ENCODE measurements at places on chromosomes 5 and 9. TPM values are rescaled to one million over a fixed set of nuclear protein-coding genes. Genes with fewer than 3 reads are reported as not detected.
A peak's percentile ranks its signal among the peaks of the same experiment; 100 is the strongest.

GLRA1 gene
- total RNA-seq = not detected

ARHGEF37 gene
- 1.7 TPM for total RNA-seq

NUDT2 gene
- total RNA-seq = 23.4 TPM

C6 gene
- not detected for total RNA-seq

GPR21 gene
- total RNA-seq = 0.59 TPM

ZNF608 gene
- 213 TPM for total RNA-seq

- H3K27me3 ChIP-seq = no peaks in the 10 kb centered on the region
- H3K36me3 ChIP-seq = no peaks in the 10 kb centered on the region
- no peak for DNase-seq
These were observed 107.9 kb downstream of the TRIO start for GRCh38 chr5:14250748-14251701.

DNA sequence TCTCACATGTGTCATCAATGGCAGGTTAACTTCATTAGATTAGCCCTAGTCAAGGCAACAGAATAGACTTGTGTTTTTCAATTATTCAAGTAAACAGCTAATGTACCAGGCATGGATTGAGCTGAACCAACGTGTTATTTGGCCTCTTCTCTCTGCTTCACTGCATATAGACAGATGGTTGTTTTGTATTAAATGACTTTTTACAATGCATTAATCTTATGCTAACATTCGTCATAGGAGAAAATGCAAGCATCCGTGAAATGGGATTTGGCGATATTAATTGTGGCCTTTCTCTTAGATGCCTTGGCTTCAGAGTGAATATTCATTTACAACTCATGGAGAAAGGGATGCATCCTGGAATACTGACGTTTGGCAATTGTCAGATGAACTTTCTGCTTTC, 208.0 kb downstream of the KCTD16 start:
- no peak overlapping the region for H3K27ac ChIP-seq
- no peaks in the 10 kb centered on the region for H3K27me3 ChIP-seq
- no peaks in the 10 kb centered on the region for H3K36me3 ChIP-seq
- H3K4me1 ChIP-seq = no peaks in the 10 kb centered on the region
- no peak overlapping the region for H3K4me3 ChIP-seq

GRCh38 chr5:128156521-128156920, 73.0 kb downstream of the SLC12A2 start:
- H3K27me3 ChIP-seq = no peaks in the 10 kb centered on the region
- DNase-seq = no peak
- H3K27ac ChIP-seq = no peak overlapping the region
- H3K4me1 ChIP-seq = no peaks in the 10 kb centered on the region

GRCh38 chr9:115674091-115674490, 479.5 kb upstream of the PAPPA start:
- no peaks in the 10 kb centered on the region for H3K4me1 ChIP-seq
- H3K4me3 ChIP-seq = no peak overlapping the region
- no peak overlapping the region for H3K27ac ChIP-seq
- H3K36me3 ChIP-seq = no peaks in the 10 kb centered on the region
- DNase-seq = no peak

DNA sequence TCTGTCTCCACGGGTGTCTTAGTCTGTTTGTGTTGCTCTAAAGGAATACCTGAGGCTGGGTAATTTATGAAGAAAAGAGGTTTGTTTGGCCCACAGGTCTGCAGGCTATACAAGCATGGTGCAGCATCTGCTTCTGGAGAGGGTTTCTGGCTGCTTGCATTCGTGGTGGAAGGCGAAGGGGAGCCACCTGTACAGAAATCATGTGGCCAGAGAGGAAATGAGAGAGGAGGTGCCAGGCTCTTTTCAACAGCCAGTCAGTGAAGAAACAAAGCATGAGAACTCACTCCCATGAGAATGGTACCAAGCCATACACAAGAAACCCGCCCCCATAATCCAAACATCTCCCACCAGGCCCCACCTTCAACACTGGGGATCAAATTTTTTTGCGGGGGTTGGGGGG, 53.4 kb downstream of the PFDN1 start:
- no peak overlapping the region for H3K27ac ChIP-seq
- no peaks in the 10 kb centered on the region for H3K4me1 ChIP-seq
- H3K36me3 ChIP-seq = no peaks in the 10 kb centered on the region
- no peaks in the 10 kb centered on the region for H3K27me3 ChIP-seq
- no peak for DNase-seq

DNA sequence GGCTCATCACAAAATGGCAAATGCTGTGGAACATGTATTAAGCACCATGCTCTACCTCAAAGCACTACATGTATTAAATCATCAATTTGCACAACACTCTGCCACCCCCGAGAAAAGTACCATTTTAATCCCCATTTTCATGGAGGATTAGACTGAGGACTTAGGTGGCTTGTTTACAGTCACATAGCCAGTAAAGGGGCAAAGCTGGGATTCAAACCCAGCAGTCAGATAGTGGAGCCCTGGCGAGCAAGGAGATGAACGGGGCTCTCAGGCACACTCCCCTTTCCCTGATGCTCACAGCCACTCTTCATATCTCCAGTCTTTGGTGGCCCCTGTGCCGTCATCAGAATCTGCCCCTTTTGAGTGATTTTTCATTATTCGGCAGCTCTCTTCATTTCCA, 262.9 kb downstream of the DIRAS2 start:
- H3K4me1 ChIP-seq = no peaks in the 10 kb centered on the region
- H3K4me3 ChIP-seq = no peak overlapping the region
- DNase-seq = no peak
- no peaks in the 10 kb centered on the region for H3K36me3 ChIP-seq

DNA sequence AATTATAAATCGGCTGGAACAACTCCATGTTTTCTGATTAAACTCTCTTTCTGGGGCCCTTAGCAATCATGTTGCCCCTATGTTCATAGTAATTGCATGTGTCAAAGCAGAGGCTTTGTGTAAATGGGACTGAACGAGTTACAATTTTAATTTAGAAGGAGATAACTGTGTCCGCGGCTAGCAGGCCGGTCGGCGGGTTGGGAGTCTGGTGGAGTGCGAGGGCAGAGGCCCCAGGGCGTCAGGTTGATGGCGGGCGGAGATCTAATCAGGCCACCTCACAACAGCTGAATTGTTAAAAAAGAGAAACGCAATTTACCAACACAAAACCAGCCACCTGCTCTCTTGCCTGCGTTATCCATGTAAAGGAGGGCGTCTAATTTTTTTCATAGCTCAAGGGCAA, 134.9 kb upstream of the LPCAT1 start:
- H3K27me3 ChIP-seq = peaks cover 26% of the 10 kb centered on the region
- H3K4me1 ChIP-seq = no peaks in the 10 kb centered on the region
- no peak overlapping the region for H3K4me3 ChIP-seq

DNA sequence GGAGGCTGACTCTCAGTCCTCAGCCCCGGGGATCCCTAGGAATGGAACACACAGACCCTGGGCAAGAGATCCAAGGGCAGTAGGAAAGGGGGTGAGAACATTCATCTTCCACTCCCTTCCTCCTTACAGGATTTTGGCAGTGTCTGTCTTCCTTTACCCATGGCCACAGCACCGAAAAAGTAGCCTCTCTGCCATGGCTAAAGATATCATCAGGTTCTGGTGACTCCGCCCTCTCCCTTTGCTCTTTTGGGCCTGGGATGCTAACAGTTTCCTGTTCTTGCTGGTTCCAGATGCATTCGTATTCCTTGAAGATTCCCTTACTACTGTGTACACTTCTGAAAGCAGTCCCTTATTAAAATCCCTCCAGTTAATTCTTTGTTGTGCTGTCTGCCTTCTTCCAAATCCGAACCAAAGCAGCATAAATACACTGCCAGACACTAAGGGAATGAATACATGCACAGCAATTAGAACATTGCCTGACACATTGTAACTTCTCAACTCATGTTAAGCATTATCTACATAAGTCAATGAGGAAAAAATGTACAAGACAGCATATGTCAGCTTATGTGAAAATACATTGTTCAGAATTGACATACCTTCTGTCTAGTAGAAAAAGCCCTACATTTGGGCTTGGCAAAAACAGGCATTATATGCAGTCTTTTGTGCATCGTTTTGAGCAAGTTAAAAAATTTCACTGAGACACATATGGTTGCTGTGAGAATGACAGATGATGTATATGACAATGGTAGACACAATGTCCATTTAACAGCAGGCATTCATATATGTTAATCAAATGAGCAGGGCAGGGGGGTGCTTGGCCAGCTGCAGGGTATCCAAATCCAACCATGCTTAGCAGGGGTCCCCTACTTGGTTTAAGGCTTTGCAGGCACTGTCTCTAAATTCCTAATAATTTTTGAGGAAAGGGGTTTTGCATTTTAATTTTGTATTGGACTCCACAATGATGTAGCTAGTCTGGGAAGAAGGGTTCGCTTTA, 58.8 kb upstream of the RAI14 start:
- no peak overlapping the region for H3K27ac ChIP-seq
- H3K27me3 ChIP-seq = no peaks in the 10 kb centered on the region
- DNase-seq = no peak
- H3K4me3 ChIP-seq = no peak overlapping the region
- no peaks in the 10 kb centered on the region for H3K36me3 ChIP-seq
- no peaks in the 10 kb centered on the region for H3K4me1 ChIP-seq

- no peaks in the 10 kb centered on the region for H3K4me1 ChIP-seq
- no peaks in the 10 kb centered on the region for H3K27me3 ChIP-seq
- peaks cover 10% of the 10 kb centered on the region for H3K36me3 ChIP-seq
- no peak overlapping the region for H3K27ac ChIP-seq
- no peak for DNase-seq
These were observed 21.7 kb downstream of the FEM1C start for GRCh38 chr5:115522832-115523403.

DNA sequence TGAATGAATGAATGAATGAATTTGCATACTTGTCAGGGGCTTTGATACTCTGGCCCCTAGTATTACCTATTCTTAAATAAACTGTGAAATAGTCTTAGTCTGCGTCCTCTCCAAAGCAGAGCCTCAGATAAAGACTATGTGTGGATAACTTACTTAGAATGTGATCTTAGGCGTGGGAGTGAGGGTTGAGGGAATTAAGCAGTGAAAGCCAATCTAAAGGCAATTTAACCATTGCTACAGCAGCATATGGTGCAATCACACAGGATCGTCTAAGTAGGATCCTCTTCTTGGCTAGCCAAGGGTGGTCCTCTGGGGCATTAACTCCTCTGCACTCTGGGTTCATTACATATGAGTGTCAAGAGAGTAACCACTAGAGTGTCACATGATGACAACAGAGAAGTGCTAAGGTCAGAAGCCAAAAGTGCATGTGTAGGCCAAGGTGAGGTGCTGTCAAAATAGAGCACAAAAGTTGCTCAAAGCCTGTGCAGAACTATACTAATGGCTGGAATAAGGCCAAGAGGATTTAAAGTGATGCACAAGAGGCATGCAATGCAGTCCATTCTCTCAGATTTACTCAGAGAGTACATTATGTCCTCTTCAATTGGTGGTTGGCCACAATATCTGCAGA, 274.4 kb upstream of the SEMA6A start:
- no peaks in the 10 kb centered on the region for H3K36me3 ChIP-seq
- DNase-seq = no peak
- no peak overlapping the region for H3K4me3 ChIP-seq

- no peaks in the 10 kb centered on the region for H3K4me1 ChIP-seq
- DNase-seq = no peak
- H3K27me3 ChIP-seq = no peaks in the 10 kb centered on the region
- H3K4me3 ChIP-seq = no peak overlapping the region
These were observed 248.3 kb upstream of the CCNG1 start for GRCh38 chr5:163189023-163189553.

DNA sequence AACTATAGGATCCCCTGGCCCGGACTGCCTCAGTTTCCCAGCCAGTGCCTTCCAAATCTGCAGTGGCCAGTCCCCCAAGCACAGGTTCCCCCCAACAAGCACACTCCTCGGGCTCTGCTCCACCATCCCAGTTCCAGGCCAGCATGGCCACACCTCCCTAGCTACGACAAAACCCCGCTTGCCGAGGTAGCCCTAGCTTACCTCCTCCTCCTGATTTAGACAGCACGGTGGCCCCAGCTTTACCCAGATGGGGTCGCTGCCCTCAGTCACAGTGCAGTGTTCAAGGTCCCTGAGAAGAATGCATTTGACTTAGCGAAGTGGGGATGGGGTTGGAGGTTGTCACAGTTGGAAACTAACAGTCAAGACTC, 40.8 kb upstream of the GARNL3 start:
- no peaks in the 10 kb centered on the region for H3K4me1 ChIP-seq
- H3K4me3 ChIP-seq = peak overlapping the region; percentile 42
- H3K27me3 ChIP-seq = peaks cover 59% of the 10 kb centered on the region
- H3K27ac ChIP-seq = no peak overlapping the region
- DNase-seq = no peak
- H3K36me3 ChIP-seq = no peaks in the 10 kb centered on the region

GRCh38 chr9:128163523-128164306, 3.6 kb downstream of the BBLN start:
- no peaks in the 10 kb centered on the region for H3K27me3 ChIP-seq
- DNase-seq = no peak
- H3K4me3 ChIP-seq = no peak overlapping the region
- peaks cover 5% of the 10 kb centered on the region for H3K4me1 ChIP-seq
- H3K36me3 ChIP-seq = no peaks in the 10 kb centered on the region

DNA sequence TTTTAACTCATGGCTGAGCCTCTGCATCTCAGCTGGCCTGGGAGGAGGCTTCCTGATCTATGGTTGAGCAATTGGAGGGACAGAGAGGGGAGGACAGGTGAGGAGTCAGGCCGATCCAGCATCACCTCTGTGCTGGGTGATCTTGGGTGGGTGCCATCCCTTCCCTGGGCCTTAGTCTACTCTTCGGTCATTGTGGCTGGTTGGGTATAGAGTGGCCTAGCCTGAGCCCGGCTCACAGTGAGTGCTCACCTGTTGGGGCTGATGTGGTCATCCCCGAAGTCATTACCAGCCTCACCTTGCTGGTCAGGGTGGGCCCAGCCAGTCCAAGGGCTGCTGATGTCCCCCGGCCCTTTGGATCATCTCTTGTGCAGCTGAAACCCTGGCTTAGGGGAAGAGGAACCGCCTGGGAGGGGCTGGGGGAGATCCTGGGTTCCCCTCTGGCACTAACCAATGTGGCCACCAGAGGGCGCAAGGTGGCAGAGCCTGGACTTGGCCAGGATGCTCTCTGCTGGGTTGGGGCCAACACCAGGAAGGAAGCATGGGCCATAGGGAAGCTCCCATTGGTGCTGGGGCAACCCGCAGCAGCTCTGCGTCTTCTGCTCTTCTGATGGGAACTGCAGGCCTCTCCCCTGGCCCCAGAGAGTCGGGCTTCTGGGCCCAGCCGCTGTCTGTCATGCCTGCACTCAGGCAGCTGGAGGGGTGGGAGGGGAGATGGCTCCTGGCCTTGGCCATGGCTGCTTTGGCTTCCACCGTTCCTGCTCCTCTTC, 17.3 kb upstream of the ODF2 start:
- no peaks in the 10 kb centered on the region for H3K36me3 ChIP-seq
- no peak overlapping the region for H3K4me3 ChIP-seq
- DNase-seq = peak; percentile 90
- H3K27me3 ChIP-seq = peaks cover 9% of the 10 kb centered on the region
- no peaks in the 10 kb centered on the region for H3K4me1 ChIP-seq

GRCh38 chr9:131046093-131046380, 37.1 kb downstream of the LAMC3 start:
- no peak for DNase-seq
- H3K4me3 ChIP-seq = no peak overlapping the region
- no peaks in the 10 kb centered on the region for H3K27me3 ChIP-seq

- no peak overlapping the region for H3K4me3 ChIP-seq
- H3K36me3 ChIP-seq = no peaks in the 10 kb centered on the region
- no peak overlapping the region for H3K27ac ChIP-seq
- H3K4me1 ChIP-seq = peaks cover 13% of the 10 kb centered on the region
These were observed 2.7 kb upstream of the DCP2 start for GRCh38 chr5:112973904-112974303.

All from neural progenitor cell (in vitro differentiated cells).